ENCODE measurements at places on chromosomes 4 and X.

DNA sequence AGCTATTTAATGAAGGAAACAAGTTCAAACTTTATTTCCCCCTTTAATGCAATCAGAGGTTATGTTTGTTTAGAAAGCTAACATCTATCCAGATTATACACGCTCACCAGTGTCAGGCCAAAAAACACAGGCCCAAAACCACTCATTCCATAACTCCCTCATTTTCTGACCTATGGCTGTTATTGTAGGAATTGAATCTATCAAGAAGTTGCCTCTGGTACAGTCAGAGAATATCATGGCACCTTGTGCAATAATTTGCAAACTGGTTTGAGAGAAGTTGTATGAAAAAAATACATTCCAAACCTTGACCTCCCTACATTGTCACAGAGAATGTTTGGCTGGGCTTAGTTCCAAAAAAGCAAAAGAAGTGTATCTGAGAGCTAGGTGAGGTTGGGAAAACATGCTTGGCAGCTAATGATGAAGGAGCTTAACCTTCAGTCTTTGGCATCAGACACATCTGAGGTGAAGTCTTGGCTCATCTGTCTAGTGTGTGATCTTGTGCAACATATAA is 591.0 kb downstream of the ANKRD50 start:
- no peak for DNase-seq

- DNase-seq: no peak
Observed at GRCh38 chr4:183360161-183360919, 38.1 kb upstream of the CLDN24 start.

GRCh38 chrX:138492371-138492770 is 219.1 kb downstream of the FGF13 start:
- no peak for DNase-seq

GRCh38 chrX:107470971-107471370 is 21.5 kb downstream of the FRMPD3 start:
- DNase-seq: no peak

GRCh38 chrX:11629593-11630211 is 36.0 kb downstream of the ARHGAP6 start:
- DNase-seq: no peak

DNA sequence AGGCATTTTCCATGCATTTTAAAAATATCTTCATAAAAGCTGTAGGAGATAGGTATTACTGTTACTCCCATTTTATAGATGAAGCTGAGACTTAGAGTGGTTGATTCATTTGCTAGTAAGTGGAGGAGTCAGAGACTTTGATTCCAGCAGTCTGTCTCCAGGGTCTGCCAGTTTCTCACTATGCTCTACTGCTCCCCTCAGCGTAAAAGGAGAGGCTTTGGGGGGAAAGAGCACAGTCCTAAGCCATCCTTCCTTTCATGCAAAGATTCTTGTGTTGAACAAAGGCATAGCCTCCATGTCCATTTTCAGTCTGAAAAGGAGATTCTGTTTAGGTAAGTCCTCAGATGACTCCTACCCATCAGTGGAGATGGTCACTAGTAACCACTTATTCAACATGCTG is 117.7 kb upstream of the TMEM150C start:
- no peak for DNase-seq

- DNase-seq: no peak
Observed at GRCh38 chr4:71009890-71010588, 16.6 kb downstream of the DCK start.

- no peak for DNase-seq
Observed at GRCh38 chr4:73662709-73663546, 42.7 kb upstream of the RASSF6 start.

GRCh38 chr4:3745886-3746656 is 20.1 kb upstream of the ADRA2C start:
- DNase-seq: no peak

- no peak for DNase-seq
Observed at GRCh38 chrX:34884817-34885216, 57.8 kb upstream of the FAM47B start.

DNA sequence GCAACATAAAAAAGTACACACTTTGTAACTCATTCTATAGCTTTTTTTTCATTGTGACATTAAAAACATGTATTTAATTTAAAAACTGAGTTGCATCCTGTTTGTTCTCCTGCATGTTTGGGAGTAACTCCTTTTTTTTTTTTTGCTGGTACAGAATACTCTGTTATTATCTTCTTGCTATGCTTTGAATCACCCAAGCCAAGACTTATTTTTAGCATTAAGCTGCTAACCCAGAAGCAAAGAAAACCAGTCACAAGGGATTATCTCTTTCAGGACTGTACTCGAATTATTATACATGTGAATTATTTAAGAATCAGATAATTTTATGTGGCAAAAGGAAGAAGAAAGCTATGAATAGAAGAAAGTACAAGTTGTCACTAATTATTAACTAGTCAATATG is 194.9 kb downstream of the ADAMTS3 start:
- DNase-seq: no peak

GRCh38 chr4:19227701-19228100 is 1024.0 kb upstream of the SLIT2 start:
- DNase-seq: no peak

- DNase-seq: no peak
Observed at GRCh38 chr4:88216395-88216794, 58.0 kb upstream of the ABCG2 start.

DNA sequence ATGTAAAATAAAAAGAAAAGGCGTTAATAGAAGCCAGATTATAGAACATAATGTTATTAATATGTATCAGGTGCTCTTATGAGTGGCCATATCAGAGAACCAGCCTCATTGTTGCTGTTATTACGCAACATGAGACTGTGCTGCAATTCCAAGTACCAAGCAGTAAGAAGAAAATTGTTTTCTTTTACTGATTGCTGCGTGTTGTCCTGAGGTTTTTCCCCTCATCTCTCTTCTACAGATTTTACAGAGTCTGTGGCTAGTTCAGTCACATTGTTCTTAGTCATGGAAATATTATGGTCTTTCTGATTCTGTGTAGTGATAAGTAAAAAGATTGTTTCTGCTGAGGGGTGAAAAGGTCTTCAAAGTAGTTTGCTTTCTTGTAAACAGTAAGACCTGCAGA is 55.9 kb downstream of the NPNT start:
- DNase-seq: no peak

- DNase-seq: no peak
Observed at GRCh38 chr4:601612-602558, 23.5 kb upstream of the PDE6B start.

GRCh38 chr4:19319607-19320006 is 932.1 kb upstream of the SLIT2 start:
- DNase-seq: no peak

- DNase-seq: no peak
Observed at GRCh38 chr4:186557061-186557460, 1.7 kb upstream of the MTNR1A start.

GRCh38 chrX:151478058-151478457 is 81.1 kb downstream of the VMA21 start:
- no peak for DNase-seq

DNA sequence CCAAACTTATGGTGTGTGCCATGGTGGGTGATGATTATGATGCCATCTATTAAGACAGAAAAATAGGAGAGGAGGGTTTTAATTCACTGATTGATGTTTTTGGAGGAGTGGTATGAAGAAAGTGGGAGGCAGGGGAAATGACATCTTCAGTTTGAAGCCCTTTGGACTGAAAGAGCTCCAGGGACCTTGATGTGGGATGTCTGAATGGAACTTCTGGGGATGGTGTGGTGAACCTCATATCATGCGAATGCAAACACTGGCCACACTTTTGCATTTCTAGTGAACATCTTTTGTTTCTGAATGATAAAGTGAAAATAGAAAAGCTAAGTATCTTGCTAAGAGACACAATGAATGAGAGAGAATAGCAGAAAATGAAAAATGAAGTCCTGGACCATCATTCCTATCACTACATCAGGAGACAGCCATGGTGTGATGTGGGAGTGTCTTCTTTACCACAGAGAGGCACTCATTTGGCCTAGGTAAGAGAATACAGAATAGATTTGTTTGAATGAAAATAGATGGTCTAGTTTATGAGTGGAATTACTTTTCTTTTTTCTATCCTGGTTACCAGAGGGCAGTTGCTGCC is 123.5 kb downstream of the ZNF827 start:
- DNase-seq: no peak

- peak; percentile 63 for DNase-seq
Observed at GRCh38 chrX:78139160-78140123, at the start of gene TAF9B. Gene TAF9B, minus strand, starts transcription at chrX:78139650. Its CDS starts 39 bp downstream, at chrX:78139611.

GRCh38 chrX:101803451-101803850 is 128.4 kb downstream of the ZMAT1 start:
- DNase-seq: no peak

- DNase-seq: no peak
Observed at GRCh38 chr4:20337261-20337664, 85.6 kb downstream of the SLIT2 start.

GRCh38 chr4:5158825-5159224 is 107.5 kb downstream of the STK32B start:
- DNase-seq: no peak

GRCh38 chr4:7353846-7354610 is 80.7 kb downstream of the PSAPL1 start:
- DNase-seq: no peak

DNA sequence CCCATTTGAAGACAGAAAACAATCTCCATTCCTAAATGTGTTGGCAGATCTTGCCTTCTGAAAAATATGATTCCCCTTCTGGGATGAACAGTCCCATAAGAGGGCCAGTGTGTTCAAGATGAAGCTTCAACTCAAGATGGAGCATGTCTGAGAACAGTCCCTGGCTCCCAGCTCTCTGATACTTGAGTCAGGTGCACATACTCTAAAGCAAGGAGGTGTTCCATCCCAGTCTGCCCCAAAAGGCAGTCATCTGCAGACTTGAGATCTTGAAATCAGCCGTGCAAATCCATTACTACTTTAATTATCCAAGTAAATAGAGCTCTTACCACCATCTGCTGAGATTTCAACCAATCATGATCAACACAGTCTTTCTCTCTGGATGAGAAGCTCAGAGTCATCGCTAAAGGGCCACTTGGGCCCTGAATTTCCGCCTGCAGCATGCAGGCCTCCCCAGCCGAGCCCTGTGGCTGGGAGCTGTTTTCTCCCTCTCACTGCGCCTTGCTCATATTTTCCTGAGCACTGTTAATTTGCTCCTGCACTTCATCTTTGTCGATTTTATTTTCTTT is 22.2 kb downstream of the CCDC149 start:
- DNase-seq: no peak

DNA sequence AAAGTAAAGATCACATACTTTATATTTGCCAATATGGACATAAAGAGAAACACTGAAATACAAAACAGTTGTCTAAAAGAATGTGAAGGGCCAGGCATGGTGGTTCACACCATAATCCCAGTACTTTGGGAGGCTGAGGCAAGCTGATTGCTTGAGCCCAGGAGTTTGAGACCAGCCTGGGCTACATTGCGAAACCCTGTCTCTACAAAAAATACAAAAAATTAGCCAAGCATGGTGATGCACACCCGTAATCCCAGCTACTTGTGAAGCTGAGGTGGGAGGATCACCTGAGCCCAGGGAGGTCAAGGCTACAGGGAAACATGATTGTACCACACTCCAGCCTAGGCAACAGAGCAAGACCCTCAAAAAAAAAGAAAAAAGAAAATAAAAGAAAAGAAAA is 11.8 kb downstream of the RBM47 start:
- DNase-seq: no peak

DNA sequence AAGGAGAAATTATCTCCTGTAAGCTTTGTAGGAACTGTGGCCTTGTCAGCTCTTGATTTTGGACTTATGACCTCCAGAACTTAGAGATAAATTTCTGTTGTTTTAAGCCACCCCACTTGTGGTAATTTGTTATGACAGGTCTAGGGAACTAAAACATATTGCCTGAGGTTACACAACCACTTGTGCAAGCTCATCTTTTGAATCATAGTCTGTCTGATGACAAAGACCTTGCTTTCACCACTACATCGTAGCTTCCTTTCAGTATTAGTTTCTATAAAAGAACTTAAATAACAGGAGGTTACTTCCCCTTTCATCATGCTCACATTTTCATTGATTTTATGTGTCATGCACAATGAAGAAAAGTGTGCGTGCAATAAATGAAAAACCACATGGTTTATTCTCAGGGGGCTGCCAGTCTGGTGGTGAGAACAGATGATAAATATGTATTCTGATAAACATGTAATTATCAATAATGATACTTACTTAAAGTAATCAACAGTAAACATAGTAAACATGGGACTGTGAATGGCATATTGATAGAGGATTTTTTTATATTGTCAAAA is 690.0 kb upstream of the HS3ST1 start:
- DNase-seq: no peak

DNA sequence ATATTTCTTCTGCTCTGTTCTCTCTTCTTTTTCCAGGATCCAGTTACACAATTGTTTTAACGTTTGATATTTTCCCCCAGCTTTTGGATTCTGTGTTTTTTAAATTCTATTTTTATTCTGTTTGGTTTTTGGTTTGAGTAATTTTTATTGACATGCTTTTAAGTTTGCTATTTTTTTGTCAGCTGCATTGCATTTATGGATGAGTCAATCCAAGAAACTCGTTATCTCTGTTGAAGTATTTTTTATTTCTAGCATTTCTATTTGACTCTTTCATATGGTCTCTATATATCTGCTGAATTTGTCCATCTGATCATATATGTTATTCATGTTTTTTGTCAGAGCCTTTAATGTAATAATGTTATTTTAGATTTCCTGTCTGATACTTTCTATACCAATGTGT is 65.6 kb downstream of the DDIT4L start:
- no peak for DNase-seq

- no peak for DNase-seq
Observed at GRCh38 chr4:4549534-4549933, 7.7 kb upstream of the STX18 start.

DNA sequence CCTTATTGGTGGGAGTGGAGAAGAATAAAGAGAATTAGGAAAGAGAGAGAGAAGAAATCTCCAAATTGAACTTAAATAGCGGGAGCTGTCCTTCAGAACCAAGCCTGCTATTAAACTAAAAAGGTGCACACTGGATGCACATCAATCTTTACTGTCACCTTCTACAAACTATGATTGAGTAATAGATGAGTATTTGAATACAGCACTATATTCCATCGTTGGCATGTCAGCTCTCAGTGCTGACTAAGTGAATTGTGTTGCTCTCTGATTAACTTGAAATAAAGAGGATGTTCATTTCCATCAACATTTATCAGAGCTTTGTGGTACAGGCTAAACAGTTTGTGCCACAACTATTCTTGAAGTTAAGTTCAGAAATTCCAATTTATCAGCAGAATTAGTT is 143.7 kb upstream of the PABPC4L start:
- no peak for DNase-seq

DNA sequence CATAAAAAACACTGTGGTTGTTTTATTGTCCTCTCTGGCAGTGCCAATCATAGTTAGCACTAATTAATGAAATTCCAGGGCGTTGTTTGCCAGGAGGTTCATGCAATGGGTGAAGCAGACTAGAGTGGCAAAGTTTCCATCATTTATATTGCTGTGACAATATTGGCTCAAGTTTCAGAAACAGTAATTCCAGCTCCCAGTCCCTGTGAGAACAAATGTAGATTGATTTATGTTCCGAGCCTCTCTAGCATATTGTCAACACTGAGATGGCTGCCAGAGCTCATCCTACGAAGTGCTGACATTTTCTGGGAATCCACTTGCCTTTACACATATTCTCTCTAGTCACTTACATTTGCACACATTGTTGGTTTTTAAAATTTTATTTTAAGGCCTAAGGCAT is 440.0 kb upstream of the IGFBP7 start:
- DNase-seq: no peak
